ENCODE measurements at places on chromosomes 2 and 18.

DNA sequence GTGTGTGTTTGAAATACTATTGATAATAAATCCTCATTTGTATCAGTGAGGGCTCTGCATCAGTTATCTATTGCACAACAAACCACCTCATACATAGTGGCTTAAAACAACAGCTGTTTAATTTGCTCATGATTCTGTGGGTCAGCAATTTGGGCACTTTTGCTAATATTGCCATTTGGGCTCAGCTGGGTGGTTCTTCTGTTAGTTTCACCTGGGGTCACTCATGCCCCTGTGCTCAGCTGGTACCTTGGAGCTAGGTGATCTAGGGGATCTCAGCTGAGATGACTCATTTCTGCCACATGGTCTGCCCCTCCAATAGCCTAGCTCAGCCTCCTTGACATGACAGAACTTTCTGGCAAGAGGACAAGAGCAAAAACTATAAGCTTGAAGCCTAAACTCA lies 126.3 kb downstream of the LYPD6B start:
- no peak for DNase-seq

- DNase-seq = no peak
Observed at GRCh38 chr2:152055366-152056108, 43.3 kb downstream of the CACNB4 start.

GRCh38 chr2:179247318-179248023 lies 17.2 kb downstream of the SESTD1 start:
- no peak for DNase-seq

GRCh38 chr18:54117853-54118773 lies 106.4 kb downstream of the MBD2 start:
- no peak for DNase-seq

DNA sequence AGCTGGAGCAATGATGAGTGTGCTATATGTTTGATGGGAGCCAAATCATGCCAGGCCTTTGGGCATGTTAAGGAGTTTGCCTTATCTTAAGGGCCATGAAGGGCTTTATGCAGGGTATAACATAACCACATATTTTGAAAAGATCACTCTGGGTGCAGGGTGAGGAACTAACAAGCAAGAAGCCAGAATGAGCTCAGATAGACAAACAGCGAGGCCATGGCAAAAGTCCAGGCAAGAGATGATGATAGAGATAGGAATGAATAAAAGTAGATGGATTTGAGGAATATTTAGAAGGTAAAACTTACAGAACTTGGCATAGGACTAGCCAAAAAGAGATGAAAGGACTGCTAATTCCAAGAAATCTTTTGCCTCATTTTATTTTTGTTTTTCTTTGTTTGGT lies 6.7 kb downstream of the GALNT3 start:
- no peak for DNase-seq

DNA sequence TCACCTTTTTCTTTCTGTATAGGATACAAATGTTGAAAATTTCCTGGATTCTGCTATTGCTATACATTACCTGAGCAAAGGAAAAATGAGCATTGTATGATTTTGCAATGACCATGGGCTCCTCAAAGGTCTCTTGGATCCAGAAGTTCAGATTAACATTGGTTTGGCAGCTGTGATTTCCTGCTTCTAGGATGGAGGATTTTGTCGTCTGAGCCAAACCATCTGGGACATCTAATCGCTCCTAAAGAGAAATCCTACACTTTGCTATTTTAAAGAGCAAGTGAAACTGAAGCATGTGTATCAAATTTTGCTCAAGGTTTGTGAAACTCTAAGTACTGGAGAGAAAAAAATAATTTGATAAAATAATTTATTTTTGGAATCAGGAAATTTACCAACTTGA lies 115.1 kb upstream of the ST6GAL2 start:
- DNase-seq = no peak

GRCh38 chr2:55139305-55139704 lies 89.1 kb upstream of the RTN4 start:
- DNase-seq = no peak

- peak; percentile 28 for DNase-seq
Observed at GRCh38 chr2:109129921-109130722, 1.1 kb downstream of the SH3RF3 start.

GRCh38 chr2:22879009-22879863 lies 505.7 kb upstream of the KLHL29 start:
- no peak for DNase-seq

- no peak for DNase-seq
Observed at GRCh38 chr2:55090702-55091101, 40.5 kb upstream of the RTN4 start.

DNA sequence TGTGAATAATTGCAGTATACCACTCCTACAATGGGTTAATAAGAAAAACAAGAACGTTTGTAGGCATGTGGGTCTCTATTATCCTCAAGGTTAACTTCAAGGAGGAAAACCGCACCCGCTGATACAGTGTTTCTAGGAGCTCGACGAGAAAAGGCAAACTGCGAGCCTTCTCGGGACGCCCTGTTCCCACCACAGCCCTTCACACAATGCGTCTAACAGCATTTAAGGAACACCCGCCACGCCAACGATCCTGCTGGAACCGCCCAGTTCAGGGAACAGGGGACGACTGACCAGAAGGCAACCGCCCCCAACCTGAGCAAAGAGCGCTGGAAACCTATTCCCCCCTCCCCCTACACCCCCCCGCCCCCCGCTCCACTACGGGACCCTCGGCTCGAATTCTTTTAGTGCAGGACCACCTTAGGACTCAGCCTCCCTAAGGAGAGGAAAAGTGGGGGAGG lies 710 bp upstream of the TMSB10 start:
- DNase-seq = peak; percentile 13

GRCh38 chr2:2044269-2045057 lies 286.6 kb downstream of the MYT1L start:
- no peak for DNase-seq

DNA sequence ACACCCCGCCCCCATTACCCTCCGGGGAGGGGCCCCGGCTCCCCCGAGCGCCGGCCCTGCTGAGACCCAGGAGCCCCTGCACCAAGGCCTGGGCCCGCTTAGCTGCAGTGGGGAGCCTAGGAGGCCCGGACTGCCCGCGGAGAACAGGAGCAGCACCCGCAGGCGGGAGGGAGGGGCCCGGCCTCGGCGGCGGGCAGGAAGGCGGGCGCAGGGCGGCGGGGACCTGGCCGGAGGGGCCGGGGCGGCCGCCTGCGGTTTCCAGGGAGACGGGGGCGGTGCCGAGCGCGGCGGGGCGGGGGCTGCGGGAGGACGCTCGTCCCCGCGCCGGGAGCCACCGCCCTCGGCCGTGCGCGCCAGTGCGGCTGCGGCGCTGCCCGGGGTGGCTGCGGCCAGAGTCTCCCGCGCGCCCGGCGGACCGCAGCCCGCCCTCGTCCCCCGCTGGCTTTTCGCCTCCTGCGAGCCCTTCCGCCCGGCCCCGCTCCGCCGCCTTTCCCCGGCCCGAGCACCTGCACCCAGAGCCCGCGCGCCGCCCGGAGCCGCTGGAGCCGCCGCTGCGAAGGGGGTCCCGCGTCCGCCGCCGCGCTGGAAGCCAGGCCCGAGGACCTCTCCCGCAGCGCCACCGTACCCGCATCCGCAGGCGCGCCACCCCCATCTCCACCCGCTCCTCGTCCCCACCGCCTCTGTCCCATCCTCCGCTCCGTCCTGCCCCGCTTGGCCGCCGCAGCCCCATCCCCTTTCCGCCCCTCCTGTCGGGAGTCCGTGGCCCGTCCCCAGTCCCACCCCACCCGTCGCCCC lies 17.2 kb downstream of the GPC1 start:
- peak; percentile 61 for DNase-seq

- DNase-seq = no peak
Observed at GRCh38 chr2:65388596-65389390, 43.6 kb downstream of the SPRED2 start.

- no peak for DNase-seq
Observed at GRCh38 chr2:119730671-119731177, 29.0 kb upstream of the PTPN4 start.

- DNase-seq = no peak
Observed at GRCh38 chr2:24592441-24593100, 101.5 kb downstream of the NCOA1 start.

GRCh38 chr2:168976034-168976654 lies 55.0 kb downstream of the ABCB11 start:
- no peak for DNase-seq

- DNase-seq = peak; percentile 83
Observed at GRCh38 chr2:149002891-149003740, 35.4 kb upstream of the LYPD6B start.

DNA sequence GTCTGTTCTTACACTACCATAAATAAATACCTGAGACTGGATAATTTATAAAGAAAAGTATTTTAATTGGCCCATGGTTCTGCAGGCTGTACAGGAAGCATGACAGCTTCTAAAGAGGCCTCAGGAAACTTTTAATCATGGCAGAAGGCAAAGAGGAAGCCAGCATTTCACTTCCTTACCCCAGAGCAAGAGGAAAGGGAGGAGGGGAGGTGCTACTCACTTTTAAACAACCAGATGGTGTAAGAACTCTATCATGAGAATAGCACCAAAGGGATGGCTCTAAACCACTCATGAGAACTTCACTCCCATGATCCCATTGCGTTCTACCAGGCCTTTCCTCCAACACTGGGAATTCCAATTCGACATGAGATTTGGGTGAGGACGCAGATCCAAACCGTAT lies 344.4 kb upstream of the SLC39A10 start:
- DNase-seq = no peak

DNA sequence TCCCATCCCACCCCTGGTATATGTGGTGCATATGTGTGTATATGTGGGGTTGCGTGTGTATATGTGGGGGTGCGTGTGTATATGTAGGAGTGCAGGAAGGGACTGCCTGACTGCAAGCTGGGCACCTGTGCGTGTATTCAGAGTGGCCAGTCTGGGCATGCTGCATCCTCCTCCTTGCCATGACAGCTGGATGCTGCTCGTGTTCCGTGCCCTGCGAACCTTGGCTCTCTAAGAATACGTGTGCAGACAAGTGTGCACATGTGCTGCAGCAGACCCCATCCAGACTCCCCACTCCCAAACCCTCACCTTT lies 222.1 kb downstream of the CELF4 start:
- DNase-seq = peak; percentile 17

DNA sequence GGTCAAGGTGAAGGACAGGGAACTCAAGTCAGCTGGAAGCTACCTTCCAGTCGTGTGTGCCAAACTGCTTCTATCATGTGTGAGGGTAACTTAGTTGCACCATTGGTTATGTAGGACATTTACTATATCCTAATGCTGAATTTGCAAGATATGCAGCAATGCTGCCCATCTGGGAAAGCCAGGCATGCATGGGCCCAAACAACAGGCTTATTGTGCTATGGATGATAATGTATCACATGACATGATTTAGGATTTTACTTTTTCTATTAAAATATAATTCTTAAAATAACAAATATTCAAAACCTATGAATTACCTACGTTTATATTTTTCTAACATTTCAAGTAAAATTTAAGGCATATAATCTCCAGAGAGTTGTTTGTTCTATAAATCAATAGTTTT lies 35.9 kb downstream of the B4GALT6 start:
- DNase-seq = no peak

GRCh38 chr2:100995309-100996075 lies 6.6 kb upstream of the RPL31 start:
- no peak for DNase-seq

- DNase-seq = peak; percentile 3
Observed at GRCh38 chr2:41717839-41718238, 330.0 kb upstream of the PKDCC start.

DNA sequence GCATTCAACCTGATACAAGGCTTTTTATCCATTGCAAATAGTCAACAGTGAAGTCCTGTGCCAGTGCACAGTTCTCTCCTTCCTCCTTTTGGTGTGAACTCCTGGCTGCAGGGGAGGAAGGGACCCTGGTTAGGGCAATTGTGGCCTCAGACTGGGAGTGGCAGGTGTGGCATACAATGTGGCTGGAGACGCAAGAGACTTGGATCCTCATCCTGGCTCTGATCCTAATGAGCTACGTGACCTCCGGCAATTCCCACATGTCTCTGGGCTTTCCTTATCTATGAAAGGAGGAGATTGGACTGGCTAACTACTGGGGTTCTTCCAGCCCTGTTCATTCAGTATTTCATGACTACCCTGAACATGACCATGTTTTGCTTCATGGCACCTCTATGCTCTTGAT lies 10.5 kb upstream of the IL1A start:
- DNase-seq = no peak

DNA sequence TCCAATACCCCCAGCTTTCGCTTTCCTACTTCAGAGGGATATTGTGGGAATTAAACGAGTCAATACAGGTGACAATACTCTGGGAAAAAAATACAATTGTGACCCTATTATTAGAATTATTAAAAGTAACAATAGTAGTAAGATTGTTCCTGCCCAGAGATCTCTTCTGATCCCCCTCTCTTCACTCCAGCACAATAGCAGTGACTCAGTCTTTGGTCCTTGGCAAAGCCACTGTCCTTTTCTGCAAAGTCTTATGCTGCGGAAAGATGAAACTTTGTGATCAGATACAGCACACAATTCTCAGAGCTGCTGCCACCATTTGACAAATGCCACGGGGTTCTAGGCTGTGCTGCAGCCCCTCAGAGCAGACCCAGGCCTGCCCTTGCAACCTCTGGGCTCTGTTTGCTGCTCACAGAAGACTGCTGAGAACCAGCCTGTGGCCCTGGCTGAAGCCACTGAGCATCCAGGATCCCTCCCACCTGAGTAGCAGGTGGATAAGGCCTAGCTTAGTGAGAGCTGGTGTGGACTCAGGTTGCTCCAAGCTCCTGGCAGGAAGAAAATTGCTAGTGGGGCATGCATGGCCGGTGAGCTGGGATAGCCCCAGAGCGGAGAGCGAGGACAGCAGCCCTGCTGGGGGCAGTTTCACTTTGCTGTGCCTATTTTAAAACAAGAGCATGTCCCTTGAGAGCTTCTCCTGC lies 60.1 kb upstream of the ROCK2 start:
- DNase-seq = no peak

- no peak for DNase-seq
Observed at GRCh38 chr2:217597681-217598080, 405.1 kb downstream of the TNS1 start.

GRCh38 chr18:24009651-24010333 lies 4.8 kb upstream of the TTC39C start:
- DNase-seq = no peak

GRCh38 chr2:112583497-112584133 lies 794 bp upstream of the CHCHD5 start:
- DNase-seq = no peak

- no peak for DNase-seq
Observed at GRCh38 chr18:31606265-31606664, 14.6 kb downstream of the TTR start.

DNA sequence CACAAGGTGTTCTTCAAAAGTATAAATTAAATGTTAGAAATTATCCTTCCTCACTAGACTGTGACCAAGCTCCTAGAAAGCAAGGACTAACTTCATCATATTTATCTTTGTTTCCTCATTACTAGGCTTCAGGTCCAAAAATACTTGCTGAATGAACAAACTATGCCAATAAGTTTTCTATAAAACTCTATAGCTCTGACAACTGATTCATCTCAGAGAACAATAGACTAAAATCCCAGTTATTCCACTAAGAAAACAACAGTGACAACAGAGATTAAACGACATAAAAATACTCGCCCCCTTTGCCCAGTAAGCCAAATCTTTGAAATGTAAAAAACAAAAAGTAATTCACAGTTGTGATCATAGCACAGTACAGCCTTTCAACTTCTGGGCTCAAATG lies 13.6 kb downstream of the TLK1 start:
- no peak for DNase-seq

GRCh38 chr2:7748717-7749415 lies 831.7 kb downstream of the RNF144A start:
- no peak for DNase-seq

Measured in occipital lobe (tissue), 3 donors.